Hindlimb muscle (tissue), 1 donor: ENCODE measurements at places on chromosomes 1 and 21. TPM values are rescaled to one million over a fixed set of nuclear protein-coding genes. Genes with fewer than 3 reads are reported as not detected.
A peak's percentile ranks its signal among the peaks of the same experiment; 100 is the strongest.

DNA sequence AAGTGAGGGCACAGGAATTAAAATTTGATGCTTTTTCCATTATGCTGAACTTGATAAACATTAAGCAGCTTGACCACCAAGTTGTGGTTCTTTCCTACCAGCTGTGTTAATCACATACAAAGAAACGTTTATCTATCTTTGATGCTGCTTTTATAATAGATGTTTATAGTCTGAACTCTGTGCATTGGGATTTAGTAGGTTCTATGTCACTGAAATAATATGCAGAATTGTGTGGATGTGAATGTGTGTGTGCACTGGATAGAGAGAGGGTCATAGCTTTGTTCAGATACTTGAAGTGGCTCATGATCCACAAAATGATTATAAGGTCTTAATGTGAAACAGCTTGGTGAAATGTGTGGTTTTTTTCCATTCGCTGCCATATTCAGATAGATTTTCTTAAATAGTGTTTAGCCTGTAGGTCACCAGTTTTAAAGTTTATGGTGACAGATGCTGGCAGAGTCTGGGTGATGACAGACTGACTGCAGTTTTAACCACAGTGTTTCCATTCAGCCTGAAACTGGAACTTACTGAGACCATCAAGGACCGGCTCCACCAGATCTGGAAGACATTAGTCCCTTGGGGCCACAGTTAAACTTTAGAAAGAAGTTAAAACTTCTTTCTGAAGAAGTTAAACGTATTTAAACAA, 10.2 kb downstream of the DDI2 start:
- no peak for DNase-seq

- DNase-seq: peak; percentile 71
Measured at GRCh38 chr1:26602378-26602959, 72.9 kb downstream of the RPS6KA1 start.

DNA sequence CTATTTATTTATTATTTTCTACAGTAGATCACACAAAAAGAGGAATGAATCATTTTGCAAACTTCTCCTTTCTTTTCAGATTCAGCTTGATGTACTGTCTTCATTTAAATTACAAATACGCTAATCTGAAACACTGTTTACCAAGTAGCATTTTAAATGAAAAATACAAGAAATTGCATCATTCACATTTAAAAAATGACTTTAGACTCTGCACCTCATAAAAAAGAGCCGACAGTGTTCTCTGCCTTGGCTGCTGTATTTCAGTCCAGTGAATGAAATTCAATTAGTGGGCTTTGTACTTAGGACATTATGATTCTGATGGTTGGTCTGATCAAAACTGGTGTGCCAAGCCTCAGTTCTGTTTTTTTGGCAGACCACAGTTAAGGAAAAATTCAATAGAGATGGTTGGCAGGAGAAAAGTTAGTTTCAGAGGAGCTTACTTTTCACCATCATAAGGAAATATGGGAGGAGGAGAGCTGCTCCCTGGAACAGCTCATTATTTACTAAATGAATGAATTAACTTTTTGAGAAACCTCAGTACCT, 222.4 kb upstream of the ESRRG start:
- no peak for DNase-seq

DNA sequence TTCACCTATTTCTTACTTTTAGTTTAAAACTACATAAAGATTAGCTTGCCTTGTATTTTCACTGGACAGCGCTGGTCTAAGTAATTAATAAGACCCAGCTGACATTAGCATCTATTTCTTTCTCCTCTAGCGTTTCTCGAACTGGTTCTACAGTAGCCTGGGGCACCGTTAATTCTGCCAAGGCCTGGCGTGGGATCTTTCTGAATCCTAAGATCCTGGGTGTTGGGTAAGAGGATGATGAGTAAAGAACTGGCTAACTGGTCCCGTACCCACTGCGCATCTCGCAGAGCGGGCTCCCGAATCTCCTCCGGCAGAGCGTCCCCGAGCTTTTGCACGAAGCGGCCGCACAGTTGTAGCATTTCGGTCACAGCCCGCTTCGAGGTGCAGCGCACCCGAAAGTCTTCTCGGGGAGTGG, 309 bp downstream of the NSL1 start:
- no peak for DNase-seq

DNA sequence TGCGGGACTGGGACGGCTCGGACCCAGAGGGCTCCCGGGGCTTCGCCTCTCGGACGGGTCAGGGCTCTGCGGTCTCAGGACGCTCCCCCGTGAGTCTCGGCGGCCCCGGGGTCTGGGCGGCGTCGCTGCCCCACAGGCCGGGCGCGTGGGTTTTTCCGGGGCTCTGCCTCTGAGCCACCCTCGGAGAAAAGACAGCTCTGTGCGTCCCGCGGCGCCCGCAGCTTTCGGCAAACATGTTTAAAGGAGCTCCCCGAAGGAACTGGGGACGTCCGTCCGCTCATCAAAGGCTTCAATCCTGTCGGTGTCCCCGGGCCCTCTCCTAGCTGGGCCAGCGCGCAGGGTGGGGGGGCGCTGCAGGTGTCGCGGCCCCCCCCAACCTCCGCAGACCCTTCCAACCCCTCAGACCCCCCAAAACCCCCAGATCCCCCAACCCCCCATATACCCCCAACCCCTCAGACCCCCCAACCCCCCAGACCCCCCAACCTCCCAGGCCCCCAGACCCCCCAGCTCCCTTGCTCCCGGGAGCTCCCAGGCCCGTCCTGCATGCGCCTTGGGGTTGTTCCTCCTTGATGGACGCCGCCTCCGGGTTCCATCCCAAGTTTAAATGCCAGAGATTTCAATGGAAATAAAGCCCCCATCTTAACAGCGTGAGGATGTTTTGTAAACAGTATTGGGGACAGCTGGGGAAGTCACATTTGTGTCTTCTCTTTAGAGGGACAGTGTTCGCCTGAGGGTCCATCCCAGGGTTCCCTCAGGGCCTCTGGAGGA, 996 bp upstream of the C1orf159 start:
- DNase-seq: no peak

GRCh38 chr1:54163573-54163972, 10.8 kb upstream of the CDCP2 start:
- DNase-seq: no peak

- peak; percentile 72 for DNase-seq
Measured at GRCh38 chr21:41024746-41025254, 143.2 kb upstream of the BACE2 start.

DNA sequence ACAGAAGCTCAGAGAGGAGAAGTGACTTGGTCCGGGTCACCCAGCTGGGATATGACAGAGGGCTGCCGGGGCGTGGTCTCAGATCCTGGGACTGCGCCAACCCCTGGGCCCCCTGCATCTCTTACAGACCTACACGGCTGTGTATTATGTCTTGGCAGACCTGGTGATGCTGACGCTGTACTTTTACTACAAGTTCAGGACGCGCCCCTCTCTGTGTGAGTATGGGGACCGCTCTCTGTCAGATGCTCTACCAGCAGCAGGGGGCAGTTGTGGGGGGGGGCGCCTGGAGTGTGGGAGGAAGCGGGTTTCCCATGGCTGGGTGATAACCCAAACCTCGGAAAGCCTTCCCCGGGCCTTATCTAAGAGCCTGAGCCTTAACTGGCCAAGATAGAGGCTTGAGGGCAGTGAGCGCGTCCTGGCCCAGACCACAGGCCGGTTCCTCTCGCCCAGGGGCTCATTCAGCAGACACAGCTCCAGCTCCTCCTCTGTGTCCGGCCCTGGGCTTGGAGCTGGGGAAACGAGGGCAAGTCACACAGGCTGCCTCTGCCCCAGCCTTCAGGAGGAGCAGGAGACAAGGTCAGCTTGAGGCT, 13.3 kb downstream of the SLC66A1 start:
- DNase-seq: no peak

- no peak for DNase-seq
Measured at GRCh38 chr1:63669151-63669961, 76.1 kb downstream of the PGM1 start.

HMGCS2 gene
- polyA plus RNA-seq: not detected

MX1 gene
- polyA plus RNA-seq: 4.7 TPM

SLC35D1 gene
- polyA plus RNA-seq: 7.2 TPM

AXDND1 gene
- not detected for polyA plus RNA-seq

RHCE gene
- polyA plus RNA-seq: 2.6 TPM

HSD3B1 gene
- polyA plus RNA-seq: not detected

CYP4A22 gene
- 0.13 TPM for polyA plus RNA-seq

DEPDC1 gene
- 5.3 TPM for polyA plus RNA-seq

OPRD1 gene
- polyA plus RNA-seq: 0.74 TPM

LRRC71 gene
- polyA plus RNA-seq: 0.83 TPM
